ENCODE measurements at places on chromosomes 5 and 9.
A peak's percentile ranks its signal among the peaks of the same experiment; 100 is the strongest.

DNA sequence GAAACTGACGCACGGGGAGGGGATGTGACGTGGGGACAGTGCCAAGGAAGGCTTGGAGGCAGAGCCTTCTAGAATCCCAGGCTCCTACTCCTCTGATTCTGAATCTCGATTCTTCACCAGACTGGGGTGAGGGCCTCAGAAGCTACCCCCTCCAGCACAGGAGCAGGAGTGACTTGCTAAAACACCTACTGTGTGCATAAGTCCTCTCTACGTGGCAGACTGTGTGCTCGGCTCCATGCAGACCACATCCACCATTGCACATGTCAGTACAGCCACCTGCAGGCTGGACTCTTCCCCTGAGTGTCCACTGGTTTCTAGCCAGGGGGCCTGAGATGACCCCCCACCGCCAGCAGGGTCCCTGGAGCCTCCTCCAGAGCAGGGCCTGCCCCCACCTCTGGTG lies 71.2 kb upstream of the SARDH start:
- no peak for DNase-seq

GRCh38 chr5:74685979-74686631 lies 1.1 kb downstream of the HEXB start:
- DNase-seq, result peak; percentile 28

DNA sequence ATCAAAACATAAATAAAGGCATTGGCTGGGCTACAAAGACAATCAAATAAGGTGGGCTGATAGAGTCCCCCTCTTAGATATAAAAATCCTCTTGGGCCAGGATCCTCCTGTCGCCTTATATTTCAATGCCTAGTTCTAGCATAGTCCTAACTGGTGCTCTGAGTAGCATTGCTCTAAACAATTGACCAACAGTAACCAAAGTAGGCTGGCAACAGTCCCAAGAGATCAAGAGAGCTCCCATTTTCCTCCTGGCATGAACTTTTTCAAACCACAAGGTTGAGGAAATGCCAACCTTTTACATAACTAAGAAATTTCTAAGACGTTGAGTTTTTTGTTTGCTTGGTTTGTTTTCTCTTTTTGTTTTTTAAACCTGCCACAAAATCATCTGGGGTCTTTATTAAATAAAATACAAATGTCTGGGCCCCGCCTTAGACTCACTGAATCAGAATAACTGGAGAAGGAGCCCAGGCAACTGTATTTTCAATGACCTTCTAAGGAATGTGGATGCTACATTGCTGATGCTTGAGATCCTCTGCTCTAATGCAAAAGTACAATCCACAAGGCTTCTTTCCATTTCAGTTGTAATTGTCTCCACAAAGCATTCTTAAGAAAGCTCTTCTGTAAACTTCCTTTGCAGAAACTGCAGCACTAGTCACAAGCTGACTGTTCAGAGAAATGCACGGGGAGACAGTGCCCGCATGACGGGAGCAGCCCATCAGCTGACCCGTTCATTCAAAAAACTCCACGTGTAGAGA lies 2.9 kb downstream of the SLC45A2 start:
- DNase-seq, result no peak

GRCh38 chr5:60277941-60278340 lies 384.4 kb upstream of the PDE4D start:
- DNase-seq, result no peak

DNA sequence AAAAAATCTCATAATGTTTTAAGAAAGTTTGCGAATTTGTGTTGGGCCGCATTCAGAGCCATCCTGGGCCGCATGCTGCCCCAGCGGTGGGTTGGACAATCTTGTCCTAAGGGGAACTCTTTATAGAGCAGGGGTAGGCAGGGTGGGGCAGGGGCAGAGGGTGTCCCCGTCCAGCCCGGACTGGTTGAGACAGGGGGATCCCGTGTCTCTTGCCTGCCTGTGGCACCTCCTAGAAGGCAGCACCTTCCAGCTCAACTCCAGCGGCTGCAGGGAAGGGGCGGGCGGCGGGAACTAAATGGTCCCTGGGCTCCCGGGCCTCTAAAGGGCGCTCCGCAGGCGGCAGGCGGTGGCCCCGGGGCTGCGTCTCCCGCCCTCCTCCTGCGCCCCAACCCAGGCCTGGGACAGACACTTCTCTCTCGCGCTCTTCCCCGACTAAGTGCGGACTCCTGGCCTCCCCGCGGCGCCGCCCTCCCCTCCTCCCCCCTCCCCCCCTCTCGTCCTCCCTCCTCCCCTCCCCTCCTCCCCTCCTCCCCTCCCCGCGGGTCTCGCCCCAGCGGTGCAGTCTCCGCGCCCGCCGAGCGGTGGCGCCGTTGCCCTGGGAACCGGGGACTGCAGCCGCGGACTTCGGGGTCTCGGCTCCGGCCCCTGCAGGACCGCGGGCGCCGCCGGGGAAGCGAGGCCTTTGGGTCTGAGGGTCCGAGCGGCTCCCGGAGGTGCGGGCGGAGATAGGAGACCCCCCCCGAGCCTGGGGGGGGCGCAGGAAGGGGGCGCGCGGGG lies 132.6 kb downstream of the MRPL36 start:
- DNase-seq, result peak; percentile 82

GRCh38 chr5:7781899-7782298 lies 69.0 kb downstream of the CFAP90 start:
- no peak for DNase-seq

DNA sequence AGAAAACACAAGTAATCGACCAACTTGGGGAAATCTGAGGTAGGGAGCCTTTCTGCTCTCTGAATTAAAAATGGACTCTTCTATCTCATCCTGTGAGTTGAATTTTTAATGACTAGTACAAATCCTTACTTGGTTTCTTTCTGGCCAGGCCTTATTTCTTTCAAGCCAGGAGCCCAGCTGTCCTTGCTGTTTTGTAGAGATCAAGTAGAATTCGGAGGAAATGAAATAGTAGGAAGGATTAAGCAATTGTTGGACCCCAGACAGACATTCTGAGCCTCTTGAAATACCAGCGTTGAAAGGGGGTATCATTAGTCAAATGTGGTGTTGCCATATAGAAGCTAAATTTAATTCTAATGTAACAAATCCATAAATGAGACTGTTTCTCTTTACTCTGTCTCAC lies 53.7 kb upstream of the SMIM15 start:
- no peak for DNase-seq

DNA sequence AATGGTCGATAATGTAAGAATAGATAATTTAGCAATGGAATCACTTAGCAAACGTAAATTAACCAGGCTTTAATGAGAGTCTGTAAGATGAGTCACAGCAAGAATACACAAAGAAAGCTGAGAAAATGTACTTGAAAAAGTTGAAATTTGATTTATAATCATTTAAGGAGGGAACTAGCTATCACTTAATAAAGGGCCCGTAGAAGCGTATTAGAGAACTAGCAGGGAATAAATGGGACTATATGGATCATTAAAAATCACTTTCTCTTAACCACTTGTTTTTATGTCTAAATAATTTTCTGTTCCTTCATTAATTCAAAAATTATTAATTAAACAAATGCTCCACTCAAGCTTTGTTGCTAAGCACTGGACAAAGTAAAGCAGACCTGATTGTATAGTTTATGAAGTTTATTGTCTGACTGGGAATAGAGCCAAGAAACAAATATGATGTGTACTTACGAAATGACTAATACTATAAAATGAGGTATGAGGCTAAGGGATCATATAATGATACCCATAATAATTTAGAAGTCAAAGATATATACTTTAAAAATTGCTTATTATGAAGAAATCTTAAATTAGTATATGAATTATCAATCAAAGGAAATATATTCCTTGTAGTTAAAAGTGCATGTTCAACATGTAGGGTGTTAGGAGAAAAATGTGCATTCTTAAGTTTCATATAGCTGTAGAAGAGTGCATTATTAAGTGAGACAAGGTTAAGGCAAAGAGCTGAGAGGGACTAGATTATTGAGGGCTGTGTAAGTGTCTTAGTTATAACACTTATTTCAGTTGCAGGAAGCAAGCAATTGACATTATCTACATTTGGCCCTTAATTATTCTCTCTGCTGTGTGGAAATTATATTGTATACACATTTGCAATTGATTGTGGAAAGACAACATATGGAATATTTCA lies 196.8 kb downstream of the PRDM9 start:
- DNase-seq, result no peak

GRCh38 chr9:28059192-28059591 lies 485.9 kb upstream of the C9orf72 start:
- no peak for DNase-seq

DNA sequence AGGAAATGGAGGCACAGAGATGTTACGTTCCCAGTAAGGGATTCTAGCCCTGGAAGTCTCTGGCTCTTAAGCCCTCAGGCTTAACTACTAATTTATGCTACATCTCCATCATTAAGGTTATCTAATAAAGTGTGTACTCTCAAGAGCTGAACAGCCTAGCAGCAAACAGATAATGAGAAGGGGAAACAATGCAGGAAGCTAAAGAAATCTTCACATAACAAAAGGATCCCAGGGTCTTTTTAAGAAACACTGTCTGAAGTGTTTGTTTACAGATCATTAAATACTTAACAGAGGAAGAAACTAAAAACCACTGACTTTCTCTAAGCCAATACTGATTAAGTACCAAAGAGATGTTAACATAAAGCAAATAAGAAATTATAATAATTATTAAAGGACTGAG lies 129.0 kb downstream of the PAPPA start:
- no peak for DNase-seq

DNA sequence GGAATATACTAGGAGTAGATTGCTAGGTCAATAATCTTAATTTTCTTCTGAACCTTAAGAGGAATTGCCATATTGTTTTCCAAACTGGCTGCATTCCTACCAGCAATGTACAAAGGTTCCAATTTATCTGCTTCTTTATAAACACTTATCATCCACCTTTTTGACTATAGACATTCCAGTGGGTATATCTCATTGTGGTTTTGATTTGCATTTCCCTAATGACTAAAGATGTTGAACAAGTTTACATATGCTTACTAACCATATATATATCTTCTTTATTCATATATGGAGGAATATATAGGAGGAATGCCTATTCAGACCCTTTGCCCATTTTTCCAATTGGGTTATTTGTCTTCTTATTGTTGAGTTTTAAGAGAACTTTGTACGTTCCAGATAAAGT lies 7.6 kb downstream of the DNAJC18 start:
- no peak for DNase-seq

- no peak for DNase-seq
Observed at GRCh38 chr9:109699019-109699418, 81.0 kb upstream of the PALM2AKAP2 start.

- no peak for DNase-seq
Observed at GRCh38 chr9:16023446-16023845, 470.6 kb downstream of the CCDC171 start.

- no peak for DNase-seq
Observed at GRCh38 chr5:170523142-170523551, 19.3 kb downstream of the KCNIP1 start.

- DNase-seq, result no peak
Observed at GRCh38 chr5:143685246-143685815, 126.6 kb upstream of the HMHB1 start.

- no peak for DNase-seq
Observed at GRCh38 chr5:163502521-163502920, 2.9 kb upstream of the MAT2B start.

DNA sequence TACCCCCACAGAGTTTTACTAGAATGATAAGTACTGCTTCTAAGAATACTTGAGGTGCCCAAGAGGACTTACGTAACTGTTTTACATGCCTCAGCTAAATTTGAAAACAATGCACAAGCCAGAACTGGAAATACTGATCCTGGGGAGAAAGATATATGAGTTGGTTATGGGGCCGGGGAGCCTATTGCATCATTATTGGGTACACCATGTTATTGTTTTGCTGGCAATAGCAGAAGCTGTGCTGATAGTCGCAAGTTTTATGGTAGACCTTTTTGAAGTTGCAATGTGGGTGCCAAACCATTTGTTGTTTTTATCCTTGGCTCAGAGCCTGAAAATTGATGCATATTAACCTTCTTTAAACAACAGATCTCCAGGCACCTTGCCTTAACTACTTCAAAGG lies 108.4 kb upstream of the DHFR start:
- DNase-seq, result no peak

DNA sequence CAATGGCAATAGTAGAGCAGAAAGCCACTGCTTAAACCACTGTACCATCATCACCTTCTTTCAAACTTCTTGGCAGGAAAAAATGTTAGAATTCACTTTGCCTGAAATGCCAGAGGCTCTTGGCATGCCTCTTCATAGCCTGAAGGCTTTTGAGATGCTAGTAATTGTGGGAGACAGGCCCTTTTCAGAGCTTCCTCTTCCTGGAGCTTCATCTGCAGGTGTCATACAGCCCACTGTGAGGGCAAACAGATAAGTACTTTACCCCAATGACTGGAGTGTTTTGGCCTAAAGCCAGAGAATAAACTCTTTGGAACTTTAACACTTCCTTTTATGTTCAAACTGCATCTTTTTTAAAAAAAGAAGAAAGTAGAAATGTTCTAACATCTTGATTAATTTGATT lies 81.3 kb upstream of the TMEM171 start:
- no peak for DNase-seq

DNA sequence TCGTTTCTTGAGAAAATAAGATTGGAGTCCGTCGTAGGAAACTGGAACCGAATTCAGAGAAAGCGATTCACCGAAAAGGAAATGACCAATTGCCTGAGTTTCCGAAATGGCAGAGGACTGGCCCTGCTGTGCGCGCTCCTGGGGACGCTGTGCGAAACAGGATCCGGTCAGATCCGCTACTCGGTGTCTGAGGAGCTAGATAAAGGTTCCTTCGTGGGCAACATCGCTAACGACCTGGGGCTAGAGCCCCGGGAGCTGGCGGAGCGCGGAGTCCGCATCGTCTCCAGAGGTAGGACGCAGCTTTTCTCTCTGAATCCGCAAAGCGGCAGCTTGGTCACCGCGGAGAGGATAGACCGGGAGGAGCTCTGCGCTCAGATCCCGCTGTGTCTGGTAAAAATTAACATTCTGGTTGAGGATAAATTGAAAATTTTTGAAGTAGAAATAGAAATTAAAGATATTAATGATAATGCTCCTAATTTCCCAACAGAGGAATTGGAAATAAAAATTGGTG lies 379 bp downstream of the PCDHGA3 start:
- DNase-seq, result no peak

- no peak for DNase-seq
Observed at GRCh38 chr5:8701251-8701650, 832.3 kb downstream of the MTRR start.

GRCh38 chr5:6710070-6710469 lies 3.2 kb upstream of the TENT4A start:
- no peak for DNase-seq

DNA sequence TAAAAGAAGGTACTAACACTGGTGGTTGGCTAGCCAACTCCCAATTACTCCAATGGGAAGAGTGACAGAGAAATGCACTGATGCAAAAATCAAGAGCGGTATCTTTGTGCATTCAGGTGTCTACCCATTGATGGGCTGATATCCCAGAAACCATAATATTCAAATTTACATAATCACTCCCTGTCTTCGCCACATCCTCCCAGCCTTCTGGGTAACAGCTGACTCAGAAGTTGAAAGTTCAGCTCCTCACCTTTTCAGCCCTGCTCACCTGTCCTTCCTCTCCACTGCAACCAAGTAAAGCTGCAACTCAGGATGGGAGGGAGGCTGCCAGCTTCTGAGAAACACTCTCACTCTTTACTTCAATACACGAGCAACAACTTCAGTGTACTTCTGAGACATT lies 6.9 kb downstream of the SUSD1 start:
- no peak for DNase-seq

GRCh38 chr5:71836084-71836483 lies 117.0 kb downstream of the CARTPT start:
- no peak for DNase-seq

- DNase-seq, result no peak
Observed at GRCh38 chr9:96174371-96174770, 127.6 kb downstream of the HSD17B3 start.

- DNase-seq, result no peak
Observed at GRCh38 chr9:95261890-95262289, 55.6 kb downstream of the FANCC start.

Data from GM12891 (cell line).